ENCODE measurements at places on chromosomes 4 and X.

GRCh38 chrX:35890699-35891098 lies 28.8 kb upstream of the CFAP47 start:
- DNase-seq, result no peak

GRCh38 chr4:103497692-103498091 lies 222.1 kb downstream of the TACR3 start:
- no peak for DNase-seq

GRCh38 chrX:137878401-137878800 lies 312.5 kb downstream of the ZIC3 start:
- DNase-seq, result no peak

- no peak for DNase-seq
These were observed 1.1 kb downstream of the NFXL1 start for GRCh38 chr4:47913330-47913729.

DNA sequence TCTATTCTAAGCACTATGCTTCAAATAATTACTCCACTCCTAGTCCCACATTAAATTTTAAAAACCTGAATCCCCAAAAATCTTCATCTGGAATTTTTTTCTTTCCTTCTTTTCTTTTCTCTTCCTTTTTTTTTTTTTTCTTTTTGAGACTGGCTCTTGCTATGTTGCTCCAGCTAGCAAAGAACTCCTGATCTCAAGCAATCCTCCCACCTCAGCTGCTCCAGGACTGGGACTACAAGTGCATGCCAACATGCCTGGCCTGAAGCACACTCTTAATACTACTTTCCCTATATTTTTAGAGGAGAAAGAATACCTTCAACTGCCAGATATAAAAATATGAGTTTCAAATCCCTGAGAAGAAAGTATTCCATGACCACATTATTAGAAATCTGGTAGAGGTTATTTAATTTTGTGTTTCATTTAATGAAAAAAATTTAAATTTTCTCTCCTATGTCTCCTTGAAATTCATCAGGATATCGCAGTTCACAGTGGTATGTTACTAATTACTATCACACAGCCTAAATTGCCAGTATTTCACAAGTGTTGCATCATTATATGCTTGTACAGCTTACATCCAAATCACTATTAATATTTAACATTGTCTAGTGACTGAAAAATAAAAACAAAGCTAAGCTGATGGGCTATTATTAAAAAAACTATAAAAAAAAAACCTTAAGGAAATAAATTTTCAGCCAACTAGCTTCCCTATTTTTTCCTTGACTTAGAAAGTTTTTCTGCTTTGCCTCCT lies 227.8 kb downstream of the NAF1 start:
- no peak for DNase-seq

GRCh38 chr4:42778349-42778748 lies 114.2 kb upstream of the GRXCR1 start:
- DNase-seq, result no peak

DNA sequence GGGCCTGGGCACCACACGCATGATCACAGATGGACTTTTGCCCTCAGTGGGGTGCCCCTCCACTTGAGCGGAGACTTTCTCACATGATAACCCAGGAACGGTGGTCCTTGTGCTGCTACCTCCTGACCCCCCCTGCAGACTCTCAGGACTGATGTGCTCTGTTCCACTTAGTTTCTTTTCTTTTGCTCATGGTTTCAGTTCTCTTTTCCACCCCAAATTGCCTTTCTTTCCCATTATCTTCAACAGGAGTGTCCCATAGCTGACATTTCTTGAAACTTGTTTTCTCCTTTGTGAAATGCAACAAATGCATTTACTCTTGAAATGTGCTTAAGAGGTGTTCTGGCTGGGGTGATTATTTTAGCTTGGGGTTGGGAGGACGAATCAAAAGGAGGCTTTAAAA lies 9.0 kb downstream of the MPC1L start:
- no peak for DNase-seq

GRCh38 chrX:112736310-112736709 lies 56.6 kb upstream of the LHFPL1 start:
- no peak for DNase-seq

GRCh38 chr4:7983296-7983695 lies 43.6 kb upstream of the AFAP1 start:
- no peak for DNase-seq

DNA sequence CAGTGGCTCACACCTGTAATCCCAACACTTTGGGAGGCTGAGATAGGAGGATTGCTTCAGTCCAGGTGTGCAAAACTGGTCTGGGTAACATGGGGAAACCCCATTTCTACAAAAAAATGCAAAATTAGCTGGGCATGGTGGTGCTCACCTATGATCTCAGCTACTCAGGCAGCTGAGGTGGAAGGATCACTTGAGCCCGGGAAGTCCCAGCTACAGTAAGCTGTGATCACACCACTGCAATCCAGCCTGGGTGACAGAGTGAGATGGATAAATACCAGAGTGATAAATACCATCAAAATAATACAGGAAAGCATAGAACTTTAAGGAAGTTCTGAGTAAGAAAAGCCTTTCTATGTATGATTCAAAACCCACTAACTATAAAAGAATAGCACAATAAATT lies 52.8 kb downstream of the LRBA start:
- no peak for DNase-seq

DNA sequence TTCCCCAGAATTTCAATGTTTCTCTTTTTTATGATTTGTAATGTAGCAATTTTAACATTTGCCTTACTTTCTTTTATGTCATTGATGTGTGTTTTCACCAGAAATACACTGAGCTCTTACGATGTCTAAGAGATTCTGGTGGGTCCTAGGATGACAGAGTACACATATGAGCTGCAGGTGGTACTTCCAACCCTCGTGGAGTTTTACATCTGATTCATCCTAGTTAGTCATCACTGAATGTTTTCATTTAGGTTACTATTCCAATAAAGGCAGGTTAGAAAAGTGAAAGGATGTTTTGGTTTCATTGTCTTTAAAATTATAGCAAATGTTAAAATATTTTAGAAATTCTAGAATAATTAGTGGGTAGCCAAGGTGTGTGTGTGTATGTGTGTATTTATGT lies 605.9 kb downstream of the ADGRL3 start:
- no peak for DNase-seq

DNA sequence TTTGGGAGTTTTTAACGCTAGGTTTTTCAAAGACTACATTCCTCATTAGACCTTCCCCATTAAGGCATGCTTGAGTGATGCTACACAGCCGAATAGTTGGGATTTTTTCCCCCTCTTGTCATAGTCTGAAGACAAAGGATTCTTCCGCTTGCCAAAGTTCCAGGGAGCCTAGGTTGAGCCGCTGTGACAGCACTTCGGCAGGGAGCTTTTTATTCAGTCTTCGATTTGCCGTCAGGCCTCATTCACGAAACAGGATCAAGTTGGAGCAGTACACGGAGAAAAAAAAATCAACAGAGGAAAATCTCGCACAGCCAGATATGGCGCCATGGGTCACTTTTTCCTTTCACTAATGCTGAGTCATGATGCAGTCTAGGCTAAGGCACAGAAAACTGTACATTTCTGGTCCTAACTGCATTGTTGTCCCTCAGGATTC lies 24.3 kb downstream of the SHROOM3 start:
- DNase-seq, result no peak

GRCh38 chr4:62199291-62199810 lies 999.2 kb downstream of the ADGRL3 start:
- no peak for DNase-seq

GRCh38 chr4:111046811-111047210 lies 423.9 kb upstream of the PITX2 start:
- DNase-seq, result no peak

DNA sequence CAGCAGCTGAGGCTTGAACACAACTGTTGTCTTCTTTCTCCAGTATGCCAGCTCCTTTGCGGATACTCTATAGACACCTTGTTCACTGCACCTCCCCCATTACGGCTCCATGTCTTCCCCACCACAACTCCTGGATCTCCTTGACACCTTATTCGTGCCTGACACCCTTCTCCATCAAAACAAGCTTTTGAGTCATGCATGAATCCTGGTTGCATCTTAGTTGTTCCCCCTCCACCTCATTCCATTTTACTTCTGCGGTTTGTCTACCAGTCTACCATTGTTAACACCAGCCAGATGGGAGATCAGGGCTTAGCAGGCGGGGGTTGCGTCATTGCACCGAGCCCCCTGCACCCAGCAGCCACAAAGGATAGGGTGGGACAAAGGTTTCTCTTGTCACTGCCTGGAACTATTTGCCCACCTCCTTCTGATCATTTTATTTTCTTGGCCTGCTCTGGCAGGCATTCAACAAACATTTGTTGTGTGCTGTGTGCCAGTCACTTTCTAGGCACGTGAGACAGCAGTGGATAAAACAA lies 2.0 kb upstream of the CDK16 start:
- no peak for DNase-seq

DNA sequence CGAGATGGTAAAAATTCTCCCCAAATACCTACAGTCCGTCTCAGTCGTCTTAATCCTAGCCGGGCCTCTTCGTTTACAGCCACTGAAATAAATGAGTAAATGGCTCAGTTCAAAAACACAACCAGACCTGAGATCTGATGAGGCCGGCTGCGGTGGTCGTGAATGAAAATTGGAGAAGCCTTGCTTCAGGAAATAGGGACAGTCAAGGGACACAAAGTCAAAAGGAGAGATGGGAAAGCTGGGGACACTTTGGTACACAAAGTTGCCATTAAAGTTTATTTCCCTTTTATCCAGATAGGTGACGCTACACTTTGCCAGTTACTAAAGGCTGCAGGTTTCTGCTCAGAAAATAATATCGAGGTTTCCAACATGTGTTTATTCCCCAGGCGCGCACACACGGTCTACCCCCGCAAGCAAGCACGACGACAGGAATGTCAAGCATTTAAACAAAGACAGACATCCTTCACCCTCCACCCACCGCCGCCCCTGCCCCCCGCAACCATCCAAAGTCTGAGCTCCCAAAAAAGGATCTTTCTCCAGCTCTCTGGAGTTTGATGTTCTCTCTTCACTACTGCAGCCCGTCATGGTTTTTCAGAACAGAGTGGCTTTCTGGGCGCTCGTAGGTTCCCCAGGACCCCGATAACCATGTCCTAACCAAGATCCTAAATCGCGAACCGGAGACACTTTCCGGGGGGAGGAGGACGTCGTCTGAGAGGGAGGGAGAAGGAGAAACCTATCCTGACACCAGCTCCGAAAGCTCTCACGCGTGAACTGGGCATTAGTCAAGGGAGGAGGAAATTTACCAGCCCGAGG lies 1.3 kb upstream of the PCDH7 start:
- no peak for DNase-seq

GRCh38 chrX:28848707-28849106 lies 261.5 kb downstream of the IL1RAPL1 start:
- no peak for DNase-seq

GRCh38 chr4:84957514-84958420 lies 8.7 kb downstream of the WDFY3 start:
- DNase-seq, result no peak

GRCh38 chr4:145808021-145808650 lies 128.2 kb downstream of the C4orf51 start:
- DNase-seq, result no peak

GRCh38 chrX:118025226-118025625 lies 91.4 kb downstream of the KLHL13 start:
- no peak for DNase-seq

DNA sequence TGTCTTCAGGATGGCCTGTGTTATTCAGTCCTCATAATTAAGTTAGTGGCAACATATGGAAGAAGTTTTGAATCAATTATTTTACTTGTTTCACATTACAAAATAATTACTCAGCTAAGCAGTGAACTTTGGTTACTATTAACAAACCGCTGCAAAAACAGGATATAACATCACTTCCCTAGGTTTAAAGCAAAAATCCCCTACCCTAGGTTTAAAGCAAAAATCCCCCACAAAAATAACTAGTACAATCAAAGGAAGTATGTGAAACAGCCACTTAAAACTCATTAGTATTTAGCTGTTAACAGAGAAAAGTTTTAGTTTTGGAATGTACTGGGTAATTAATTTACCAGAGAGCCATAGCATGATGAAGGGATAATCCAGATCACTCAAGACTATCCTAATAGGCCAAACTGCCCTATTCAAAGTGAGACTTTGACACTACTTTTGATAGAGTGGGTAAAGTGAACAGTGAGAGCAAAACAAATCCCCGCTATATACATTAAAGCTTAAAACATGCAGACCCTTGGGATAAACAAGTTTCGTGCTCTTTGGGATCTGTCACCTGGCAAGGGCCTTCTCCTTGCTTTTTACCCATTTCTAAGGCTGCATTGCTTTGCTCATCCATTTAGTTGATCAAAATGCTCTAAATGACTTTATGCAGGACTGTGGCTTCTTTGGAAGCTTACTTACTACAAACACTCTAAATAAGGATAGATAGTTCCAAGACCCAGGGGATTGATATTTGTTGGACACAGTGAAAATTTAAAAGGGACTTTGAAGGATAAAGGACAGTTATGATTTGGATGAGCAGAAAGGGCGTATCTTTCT lies 36.4 kb upstream of the GPR174 start:
- DNase-seq, result no peak

- DNase-seq, result no peak
These were observed 183.7 kb downstream of the EVC2 start for GRCh38 chr4:5524446-5525299.

GRCh38 chr4:27048429-27049238 lies 188.0 kb downstream of the STIM2 start:
- DNase-seq, result no peak

DNA sequence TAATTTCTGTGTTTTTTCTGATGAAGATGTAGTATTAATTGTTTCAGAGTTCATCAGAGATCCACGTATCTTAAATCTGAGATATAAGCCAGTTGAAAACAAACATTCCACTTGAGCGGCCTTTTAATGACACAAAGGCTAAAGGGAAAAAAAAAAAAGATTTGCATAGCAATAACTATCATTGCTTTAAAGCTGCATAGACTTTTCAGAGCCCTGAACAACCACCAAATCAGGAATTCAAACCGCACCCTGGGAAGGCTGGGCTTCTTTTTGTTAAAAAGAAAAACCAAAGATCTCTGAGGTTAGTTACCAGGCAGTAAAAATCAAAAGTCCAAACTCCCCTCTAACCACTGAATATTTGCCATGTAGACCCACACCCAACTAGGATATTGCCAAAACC lies 206.0 kb downstream of the HHIP start:
- no peak for DNase-seq

DNA sequence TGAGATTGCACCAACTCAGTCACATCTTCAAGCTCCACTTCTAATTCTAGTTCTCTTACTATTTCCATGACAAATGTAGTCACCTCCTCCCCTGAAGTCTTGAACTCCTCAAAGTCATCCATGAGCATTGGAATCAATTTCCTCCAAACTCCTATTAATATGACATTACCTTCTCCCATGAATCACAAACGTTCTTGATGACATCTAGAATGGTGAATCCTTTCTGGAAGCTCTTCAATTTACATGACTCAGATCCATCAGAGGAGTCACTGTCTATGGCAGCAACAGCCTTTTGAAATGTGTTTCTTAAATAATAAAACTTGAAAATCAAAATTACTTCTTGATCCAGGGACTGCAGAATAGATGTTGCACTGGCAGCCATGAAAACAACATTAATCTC lies 34.5 kb downstream of the GALNTL6 start:
- no peak for DNase-seq

DNA sequence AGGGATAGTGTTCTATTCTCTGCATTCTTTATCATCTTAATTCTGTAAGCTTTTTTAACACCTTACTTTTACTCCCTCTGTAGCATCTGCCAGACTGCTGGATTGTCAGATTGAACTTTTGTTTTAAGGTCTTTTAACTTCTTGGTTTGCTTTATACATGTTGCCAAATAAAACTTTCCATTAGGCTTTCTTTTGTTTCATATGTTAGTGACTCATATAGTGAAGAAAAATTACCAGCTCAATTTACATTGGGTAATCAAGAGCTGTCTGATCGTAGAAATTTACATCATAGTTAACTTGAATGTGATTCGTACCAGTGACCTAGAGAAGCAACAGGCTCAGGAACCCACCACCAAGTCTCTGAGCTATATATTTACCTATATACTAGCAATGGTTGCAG lies 28.5 kb upstream of the KLHL4 start:
- no peak for DNase-seq

Measured in ascending aorta (tissue), 2 donors.